ENCODE measurements at places on chromosomes 4 and X. TPM values are rescaled to one million over a fixed set of nuclear protein-coding genes. Genes with fewer than 3 reads are reported as not detected.

- DNase-seq = no peak
Measured at GRCh38 chrX:107738768-107739167, 36.8 kb downstream of the TSC22D3 start.

DNA sequence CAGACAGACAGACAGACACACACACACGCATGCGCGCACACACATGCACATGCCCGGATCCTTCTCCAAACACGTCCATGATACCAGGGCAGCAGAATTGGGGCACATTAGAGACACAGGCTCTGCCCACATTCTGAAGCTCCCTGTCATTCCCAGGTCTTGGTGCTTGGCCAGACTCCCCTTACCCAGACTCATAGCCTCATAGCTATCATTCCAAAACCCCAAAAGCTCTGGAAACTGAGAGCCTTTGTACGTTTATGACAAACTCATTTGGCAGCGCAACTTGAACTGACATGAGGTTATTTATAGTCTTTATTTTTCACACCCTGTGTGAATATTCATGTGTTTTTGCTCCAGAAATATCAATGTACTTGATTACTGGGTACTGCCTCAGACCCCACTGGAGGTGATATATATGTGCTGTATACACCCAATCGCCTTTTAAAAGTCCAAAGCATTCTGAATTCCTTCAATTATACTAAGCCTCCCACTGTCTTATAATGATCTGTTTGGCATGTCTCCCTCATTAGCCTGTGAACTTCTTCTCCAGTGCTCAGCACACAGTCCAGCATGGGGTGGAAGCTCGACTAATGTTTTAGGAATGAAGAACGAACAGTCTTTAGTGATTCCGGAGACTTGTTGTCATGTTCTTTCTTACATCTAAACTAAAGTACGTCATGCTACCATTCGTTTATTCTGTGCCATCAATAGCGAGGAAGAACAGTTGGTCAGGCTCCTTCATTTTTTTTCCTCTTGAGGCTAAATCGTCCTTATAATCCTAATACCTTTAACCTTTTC, 45.0 kb downstream of the RTL9 start:
- DNase-seq = no peak

GRCh38 chrX:48461830-48462229, 8.2 kb downstream of the SLC38A5 start:
- no peak for DNase-seq

Gene MAGEB2
- not detected for polyA plus RNA-seq

Gene GAGE2A
- polyA plus RNA-seq = not detected

GRCh38 chrX:119084766-119085165, 12.0 kb downstream of the CT47C1 start:
- DNase-seq = no peak

GRCh38 chr4:74414149-74414809, 30.7 kb upstream of the AREG start:
- DNase-seq = no peak

GRCh38 chr4:104907074-104907649, 239.5 kb upstream of the TET2 start:
- no peak for DNase-seq

DNA sequence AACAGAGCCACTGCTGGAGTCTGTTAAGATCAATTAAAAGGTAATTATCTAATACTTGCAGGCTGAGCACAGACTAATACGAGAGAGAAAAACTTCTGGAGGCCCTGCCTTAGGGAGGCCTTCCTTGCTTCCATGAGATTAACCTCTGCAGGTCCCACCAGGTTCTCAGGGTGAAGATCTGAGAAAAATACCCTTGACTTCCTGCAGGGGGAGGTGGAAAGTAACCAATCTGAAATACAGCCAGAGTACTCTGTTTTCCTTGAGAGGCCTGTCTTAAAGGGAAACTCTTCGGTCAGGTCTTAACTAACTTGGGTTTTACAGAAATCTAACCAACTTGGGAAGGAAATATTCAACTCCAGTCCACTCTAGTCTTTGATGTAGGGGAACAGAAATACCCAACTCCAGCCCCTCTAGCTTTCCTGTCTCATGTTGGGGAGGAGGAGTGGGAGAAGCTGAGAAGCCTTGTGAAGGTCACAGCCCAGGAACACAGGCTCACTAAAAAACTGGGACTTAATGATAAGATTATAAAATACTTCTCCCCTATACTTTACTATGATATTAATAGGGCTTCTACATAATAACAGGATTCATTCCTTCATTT, 77.1 kb downstream of the TBCK start:
- peak; percentile 0 for DNase-seq

All from CD14-positive monocyte (primary cell).